Heart right ventricle (tissue), 16 donors: ENCODE measurements at places on chromosomes 3 and 15. TPM values are rescaled to one million over a fixed set of nuclear protein-coding genes. Genes with fewer than 3 reads are reported as not detected.

Gene CHAC1
- total RNA-seq, result 0.31 TPM

Gene CPLX3
- not detected for total RNA-seq

Gene SLC6A11
- not detected for total RNA-seq

Gene SCG5
- total RNA-seq, result not detected

Gene MUSTN1
- 23.2 TPM for total RNA-seq

Gene WHAMM
- total RNA-seq, result 8.1 TPM

Gene FES
- total RNA-seq, result 20.3 TPM

Gene PRR23C
- total RNA-seq, result not detected

Gene ALDH1L1
- 25.5 TPM for total RNA-seq

Gene AMOTL2
- 61.3 TPM for total RNA-seq

Gene P4HTM
- 31.4 TPM for total RNA-seq

Gene BSN
- total RNA-seq, result 1.0 TPM
